ENCODE measurements at places on chromosomes 5 and 9.
A peak's percentile ranks its signal among the peaks of the same experiment; 100 is the strongest.

DNA sequence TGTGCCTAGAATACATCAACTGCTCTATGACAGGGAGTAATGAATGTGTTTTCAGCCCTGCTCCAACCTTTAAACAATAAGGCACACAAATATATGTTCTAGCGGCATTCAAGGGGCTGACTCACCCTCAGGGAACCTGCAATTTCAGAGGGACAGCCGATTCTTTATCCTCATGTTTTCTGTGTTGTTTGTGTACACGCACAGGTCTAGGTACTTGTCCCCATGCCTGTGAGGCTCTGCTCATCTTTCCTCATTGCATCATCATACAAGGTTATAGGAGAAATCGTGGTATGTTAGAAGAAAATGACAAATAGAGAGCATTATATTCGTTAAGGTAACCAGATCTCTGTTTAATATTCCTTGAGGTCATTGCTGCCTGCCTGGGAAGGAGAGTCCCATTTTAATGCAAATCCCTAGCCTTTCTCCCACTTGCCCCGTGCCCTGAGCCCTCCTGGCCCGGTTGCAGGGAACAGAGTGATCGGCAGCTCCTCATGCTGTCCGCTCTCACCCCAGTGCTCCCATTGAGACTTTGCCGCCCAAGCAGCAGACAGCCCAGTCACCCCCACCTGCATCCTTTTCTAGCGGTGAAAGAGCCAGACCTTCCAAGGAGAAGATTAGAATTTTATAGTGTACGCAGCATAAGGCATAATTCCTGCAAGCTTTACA lies 14.6 kb downstream of the MAP1B start:
- no peak for DNase-seq

GRCh38 chr9:22454016-22454415 lies 7.4 kb downstream of the DMRTA1 start:
- DNase-seq: no peak

DNA sequence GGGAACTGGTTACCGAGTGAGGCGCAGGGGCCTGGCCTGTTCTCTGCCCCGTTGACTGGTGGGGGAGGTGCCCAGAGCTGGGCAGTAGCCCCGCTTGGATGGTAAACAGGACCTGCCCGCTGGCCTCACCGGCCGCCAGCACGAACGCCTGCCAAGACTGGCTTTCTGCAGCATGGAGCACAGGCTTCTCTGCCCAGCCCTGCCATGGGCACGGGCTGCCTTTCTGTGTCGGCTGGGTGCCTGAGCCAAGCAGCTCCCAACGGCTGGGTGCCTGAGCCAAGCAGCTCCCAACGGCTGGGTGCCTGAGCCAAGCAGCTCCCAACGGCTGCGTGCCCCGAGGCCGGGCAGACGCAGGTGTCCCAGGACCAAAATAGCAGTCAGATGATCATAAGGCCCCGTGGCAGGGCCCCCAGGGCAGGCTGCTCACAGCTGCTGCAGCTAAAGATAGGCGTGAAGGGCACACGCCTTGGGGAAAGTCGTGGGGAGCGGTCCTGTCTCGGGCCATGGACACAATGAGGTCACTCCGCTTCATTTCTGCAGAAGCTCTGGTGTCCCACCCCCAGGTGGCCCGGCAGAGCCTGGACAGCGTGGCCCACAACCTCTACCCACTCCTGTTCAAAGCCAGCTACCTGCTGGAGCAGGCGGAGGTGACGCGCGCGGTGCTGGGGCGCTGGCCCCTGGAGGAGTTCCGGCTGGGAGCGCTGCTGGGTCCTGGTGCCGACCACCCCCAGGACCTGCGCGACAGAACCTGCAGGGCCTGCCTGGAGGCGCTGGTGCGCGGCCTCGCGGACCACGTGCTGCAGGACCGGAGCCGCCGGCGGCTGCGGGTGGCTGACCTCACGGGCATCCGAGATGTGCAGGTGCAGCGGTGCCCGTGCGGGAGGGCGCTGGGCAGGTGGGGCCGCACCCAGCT lies at the start of gene LRRC14B:
TSS of gene LRRC14B (plus strand) at position 460 of the 913 bp plus-strand sequence. CDS start at position 504, 44 bp downstream.
- DNase-seq: no peak

GRCh38 chr5:142181547-142182163 lies 73.1 kb downstream of the NDFIP1 start:
- DNase-seq: no peak

- no peak for DNase-seq
Observed at GRCh38 chr5:41735213-41735612, 135.0 kb downstream of the OXCT1 start.

DNA sequence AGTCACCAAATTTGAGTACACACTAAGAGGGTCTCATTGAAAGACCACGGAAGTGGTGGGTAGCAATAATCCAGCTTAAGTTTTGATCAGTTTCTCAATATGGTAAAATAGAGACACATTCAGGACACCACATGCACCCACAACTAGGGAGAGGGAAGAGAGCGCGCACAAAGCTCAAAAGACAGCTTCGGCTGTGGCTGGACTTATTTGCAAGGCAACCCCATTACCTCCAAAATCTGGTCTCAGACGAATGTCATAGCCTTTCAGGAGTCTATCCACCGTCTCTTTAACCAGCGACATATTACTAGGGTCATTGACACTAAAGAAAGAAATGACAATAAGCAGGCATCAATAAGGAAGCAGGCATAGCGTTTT lies 443 bp downstream of the GABRB2 start:
- DNase-seq: no peak

GRCh38 chr5:67248703-67249589 lies 52.3 kb upstream of the CD180 start:
- DNase-seq: no peak

DNA sequence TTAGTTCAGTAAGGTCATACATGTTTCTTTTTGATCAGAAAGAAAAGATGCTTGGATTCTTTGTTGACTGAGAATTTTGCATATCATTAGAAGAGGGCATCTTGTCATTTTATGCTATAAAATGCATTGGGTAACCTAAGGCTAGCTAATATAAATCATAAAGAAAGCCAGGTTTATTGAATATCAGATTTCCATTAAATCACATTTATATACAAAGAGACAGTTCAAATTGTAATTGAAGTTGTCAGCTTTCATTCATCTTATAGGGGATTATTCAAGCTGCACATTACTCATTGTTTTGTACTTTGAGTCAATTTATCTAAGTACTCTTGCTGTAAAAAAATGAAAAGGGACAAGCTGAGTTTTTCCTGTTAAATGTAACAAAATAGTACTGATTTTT lies 259.1 kb upstream of the CDH12 start:
- no peak for DNase-seq

GRCh38 chr9:131087354-131087893 lies 8.9 kb upstream of the AIF1L start:
- DNase-seq: no peak

- no peak for DNase-seq
Observed at GRCh38 chr5:78758169-78758839, 109.7 kb upstream of the LHFPL2 start.

- no peak for DNase-seq
Observed at GRCh38 chr9:87818308-87818707, 64.4 kb upstream of the SPATA31E1 start.

DNA sequence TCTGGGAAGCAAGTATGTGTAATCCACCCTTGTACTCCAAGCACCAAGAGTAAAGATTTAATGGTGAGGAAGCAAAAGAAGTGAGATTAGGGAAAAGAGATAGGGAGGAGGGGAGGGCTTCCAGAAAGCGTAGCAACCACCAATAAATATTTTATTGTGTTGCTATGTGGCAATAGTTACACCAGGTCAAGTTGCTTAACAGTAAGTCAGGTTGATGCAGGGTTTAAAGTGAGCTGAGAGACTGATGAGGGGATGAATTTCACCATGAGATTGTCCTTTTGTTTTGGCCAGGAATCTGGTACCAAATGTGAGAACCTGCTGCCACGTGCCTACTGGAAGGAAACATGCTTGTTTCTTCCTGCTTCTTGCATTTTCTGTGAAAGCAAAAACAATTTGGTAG lies 62.7 kb downstream of the PCSK5 start:
- DNase-seq: no peak

DNA sequence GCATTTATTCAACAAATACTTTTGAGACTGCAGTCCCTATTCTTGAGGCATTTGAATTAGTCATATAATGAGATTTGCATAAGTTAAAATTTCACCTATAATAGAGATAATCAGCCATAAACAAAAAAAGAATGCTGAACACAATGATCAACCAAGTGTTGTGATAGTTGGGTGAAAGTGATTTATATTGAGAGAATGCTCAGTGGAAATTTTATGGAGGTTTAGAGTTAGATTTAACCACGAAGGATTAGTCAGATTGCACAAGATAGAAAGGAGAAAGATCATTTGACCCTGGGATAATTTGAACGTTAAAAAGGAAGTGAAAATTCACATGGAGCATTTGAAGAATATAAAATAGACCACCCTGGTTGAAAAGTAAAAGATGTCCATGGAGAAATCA lies 356.2 kb downstream of the NPR3 start:
- DNase-seq: no peak

GRCh38 chr5:81163651-81164050 lies 69.5 kb upstream of the CKMT2 start:
- DNase-seq: no peak

GRCh38 chr5:28084069-28084468 lies 1045.7 kb upstream of the CDH9 start:
- no peak for DNase-seq

GRCh38 chr9:12737871-12738270 lies 36.9 kb upstream of the LURAP1L start:
- DNase-seq: no peak

GRCh38 chr5:173474881-173475287 lies 141.6 kb downstream of the BOD1 start:
- no peak for DNase-seq

DNA sequence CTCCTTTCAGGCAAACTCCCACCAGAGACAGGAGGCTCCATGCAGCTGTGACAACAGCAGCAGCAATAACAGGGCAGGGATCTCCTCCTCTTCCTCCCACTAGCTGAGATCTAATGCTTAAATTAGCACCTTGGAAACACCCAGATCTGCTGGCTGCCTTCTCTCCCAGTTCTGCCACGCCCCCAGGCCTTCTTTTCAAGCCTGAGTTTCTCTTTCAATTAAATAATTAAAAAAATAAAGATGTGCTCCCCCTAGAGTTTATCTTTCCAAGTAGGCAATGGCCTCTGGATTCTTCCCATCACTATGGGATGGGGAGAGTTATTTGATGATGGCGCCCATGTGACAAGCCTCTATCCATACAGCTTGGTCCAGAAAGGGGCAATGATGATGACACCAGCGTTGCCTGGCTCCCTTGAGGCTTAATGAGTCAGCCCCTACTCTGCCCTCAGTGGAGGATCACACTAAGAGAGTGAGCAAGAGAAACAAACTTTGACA lies 3.8 kb downstream of the FAM219A start:
- peak; percentile 35 for DNase-seq

- DNase-seq: no peak
Observed at GRCh38 chr5:10626473-10627013, 62.7 kb downstream of the ANKRD33B start.

GRCh38 chr9:138015021-138015829 lies 137.6 kb downstream of the CACNA1B start:
- DNase-seq: no peak

DNA sequence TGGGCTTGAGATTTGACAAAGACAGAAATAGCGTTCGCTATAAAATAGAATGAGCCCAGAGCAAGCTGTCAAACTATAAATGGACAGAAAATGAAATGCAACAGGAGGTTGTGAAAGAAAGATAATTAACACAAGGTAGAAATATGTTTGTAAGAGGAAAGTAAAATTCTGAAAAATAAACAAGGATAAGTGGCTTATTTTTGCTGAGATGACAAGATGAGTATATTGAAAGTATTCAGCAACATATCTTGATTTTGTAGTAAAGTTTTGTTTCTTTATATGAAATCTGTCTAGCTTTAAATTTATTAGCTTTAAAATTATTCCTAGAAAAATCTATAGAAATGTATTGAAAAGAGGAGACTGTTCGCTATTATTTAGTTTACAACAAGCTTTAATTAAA lies 111.9 kb upstream of the RPS23 start:
- DNase-seq: no peak

DNA sequence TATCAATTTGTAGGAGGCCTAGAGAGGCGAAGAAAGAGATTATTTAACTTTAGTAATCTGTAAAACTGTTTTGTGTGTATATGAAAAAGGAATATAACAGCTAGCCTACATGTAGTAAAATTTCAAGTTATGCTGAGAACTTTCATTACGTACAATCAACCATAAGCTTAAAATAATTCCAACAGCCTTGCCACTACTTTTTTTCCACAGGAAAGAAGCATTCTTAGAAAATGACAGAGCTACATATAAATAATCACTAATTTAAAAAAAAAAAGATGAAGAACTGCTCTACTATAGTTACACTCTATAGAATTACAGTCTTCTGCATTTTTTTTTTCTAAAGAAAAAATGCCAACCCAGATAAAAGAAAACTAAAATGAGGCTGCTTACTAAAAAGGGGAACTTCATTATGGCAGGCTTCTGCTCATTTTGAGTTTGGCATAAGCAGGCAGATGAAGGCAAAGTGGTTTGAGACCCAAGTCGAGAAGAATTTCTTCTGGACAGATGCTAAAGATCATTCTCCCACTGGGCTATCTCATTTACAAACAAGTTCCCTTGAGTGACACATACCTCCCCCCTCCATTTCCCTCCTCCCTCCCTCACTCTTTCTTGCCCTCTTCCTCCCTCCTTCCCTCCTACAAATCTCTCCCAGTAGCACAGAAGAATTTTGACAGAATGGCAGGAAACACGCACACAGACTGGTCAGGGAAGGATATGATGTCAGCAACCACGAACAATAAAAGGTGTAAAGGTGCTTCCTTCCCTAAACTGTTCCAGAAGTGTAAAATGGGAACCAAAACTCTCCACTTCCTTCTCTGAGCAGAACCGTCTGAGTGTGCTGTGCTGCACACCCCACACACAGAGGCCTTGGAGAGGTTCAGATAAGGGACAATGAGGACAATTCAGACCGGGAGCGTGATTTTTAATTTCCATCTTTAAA lies 56.1 kb downstream of the MEF2C start:
- DNase-seq: peak; percentile 25

DNA sequence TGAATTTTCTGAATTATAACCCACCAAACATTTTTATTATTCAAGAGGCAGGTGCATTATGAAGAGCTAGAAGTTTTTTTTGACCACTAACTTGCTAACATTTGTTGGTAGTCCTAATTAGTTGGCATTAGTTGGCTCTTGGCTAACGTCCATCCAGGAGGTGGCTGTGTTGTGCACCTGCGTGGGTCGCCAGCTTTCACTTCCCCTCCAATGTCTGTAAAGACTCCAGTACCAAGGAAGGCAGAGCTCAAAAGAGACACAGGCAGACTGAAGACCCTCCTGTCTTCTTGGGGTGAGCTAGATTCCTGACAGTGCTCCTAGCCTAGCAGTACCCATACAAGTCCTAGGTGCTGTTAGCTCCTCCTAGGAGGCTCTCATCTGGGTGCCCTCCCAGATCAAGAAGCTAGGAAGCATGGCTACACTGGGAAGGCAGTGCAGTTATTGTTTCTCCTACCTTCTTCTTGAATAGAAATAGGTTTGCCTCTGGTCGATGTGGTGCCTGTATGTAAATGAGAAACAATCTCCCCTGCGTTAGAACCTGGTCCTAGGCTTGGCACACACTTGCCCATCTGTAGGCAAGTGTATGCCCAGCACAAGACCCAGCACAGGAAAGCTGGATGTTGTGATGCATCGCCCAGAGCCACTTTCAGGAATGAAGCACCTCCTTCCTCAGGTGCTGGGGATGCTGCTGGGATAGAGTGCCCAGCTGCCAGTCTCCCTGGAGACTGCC lies 190.9 kb downstream of the ICE1 start:
- DNase-seq: no peak

GRCh38 chr9:136694163-136694871 lies 7.1 kb upstream of the AGPAT2 start:
- peak; percentile 74 for DNase-seq

Data from urothelium cell line (cell line).